ENCODE measurements at places on chromosomes 1 and 21.

GRCh38 chr1:221562542-221563475 lies 179.1 kb downstream of the DUSP10 start:
- no peak for DNase-seq

GRCh38 chr1:161954466-161954865 lies 69.2 kb downstream of the OLFML2B start:
- no peak for DNase-seq

- peak; percentile 27 for DNase-seq
These were observed 43.5 kb downstream of the CD34 start for GRCh38 chr1:207867136-207868109.

- no peak for DNase-seq
These were observed 9.7 kb downstream of the CTNNBIP1 start for GRCh38 chr1:9900142-9901043.

DNA sequence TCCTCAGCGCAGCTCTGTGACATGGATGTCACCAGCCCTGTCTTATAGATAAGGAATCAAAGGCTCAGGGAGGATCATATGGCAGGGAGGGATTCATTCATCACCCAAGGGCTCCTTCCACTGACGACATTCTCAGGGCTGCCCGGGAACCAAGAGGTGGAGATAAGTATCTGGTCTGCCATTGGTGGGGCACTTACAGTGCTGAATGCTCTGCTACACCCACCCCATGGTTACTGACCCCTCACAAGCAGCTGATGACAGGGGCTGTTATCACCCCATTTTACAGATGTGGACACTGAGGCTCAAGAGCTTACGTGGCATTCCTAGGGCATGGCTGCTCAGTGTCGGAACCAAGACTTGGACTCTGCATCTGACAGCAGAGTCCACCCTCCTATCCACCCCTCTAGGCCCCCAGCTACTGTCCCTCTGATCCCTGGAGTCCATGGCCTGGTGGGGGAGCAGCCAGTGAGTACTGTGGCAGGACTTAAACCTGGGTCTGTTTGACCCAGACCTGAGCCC lies 155.1 kb downstream of the PTPRU start:
- no peak for DNase-seq

- peak; percentile 53 for DNase-seq
These were observed 758 bp downstream of the PTBP2 start for GRCh38 chr1:96722161-96722922.

DNA sequence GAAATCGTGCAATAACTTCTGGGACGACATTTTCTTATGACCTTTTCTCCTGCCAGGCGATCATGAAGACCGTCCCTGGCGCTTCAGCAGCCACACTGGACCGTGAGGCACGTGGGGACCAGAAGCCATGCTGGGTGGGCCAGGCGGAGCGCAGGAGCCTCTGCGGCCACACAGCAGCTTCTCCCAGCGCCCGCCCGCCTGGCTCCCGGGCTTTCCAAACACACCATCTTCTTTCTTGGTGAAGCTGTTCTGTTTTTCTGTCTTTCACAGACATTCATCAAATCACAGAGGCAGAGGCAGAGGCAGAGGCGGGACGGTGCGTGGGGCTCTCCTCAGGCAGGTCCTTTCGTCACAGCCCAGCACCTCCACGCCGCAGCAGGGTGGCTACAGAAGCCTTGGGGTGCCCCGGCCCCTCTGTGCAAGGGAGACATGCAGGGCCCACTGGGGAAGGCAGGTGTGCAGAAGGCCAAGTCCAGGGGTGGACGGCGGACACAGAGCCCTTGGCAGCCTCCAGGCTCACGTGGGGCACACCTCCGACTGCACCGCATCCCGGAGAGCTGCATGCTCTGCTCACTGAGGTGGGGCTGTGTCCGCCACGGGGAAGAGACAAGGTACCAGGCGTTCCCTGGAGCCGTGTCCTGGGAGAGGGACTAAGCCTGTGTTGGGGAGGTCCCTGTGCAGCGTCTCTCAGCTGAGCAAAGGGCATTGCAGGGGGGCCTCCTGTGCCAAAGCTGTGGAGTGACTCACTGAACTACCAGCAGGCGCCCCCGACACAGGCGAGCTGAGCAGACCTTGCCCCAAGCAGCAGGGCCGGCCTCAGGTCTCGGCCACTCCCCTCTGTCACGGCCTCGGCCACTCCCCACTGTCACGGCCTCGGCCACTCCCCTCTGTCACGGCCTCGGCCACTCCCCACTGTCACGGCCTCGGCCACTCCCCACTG lies 2.6 kb upstream of the TMEM240 start:
- DNase-seq: no peak

All from activated CD8-positive, alpha-beta memory T cell treated with anti-CD3 and anti-CD28 coated beads, Interleukin-2, amount 50 U/mL, for 4 hours (primary cell).